ENCODE measurements at places on chromosomes 13 and 19.

GRCh38 chr19:56174550-56174949, 1.3 kb upstream of the GALP start:
- no peak for DNase-seq

DNA sequence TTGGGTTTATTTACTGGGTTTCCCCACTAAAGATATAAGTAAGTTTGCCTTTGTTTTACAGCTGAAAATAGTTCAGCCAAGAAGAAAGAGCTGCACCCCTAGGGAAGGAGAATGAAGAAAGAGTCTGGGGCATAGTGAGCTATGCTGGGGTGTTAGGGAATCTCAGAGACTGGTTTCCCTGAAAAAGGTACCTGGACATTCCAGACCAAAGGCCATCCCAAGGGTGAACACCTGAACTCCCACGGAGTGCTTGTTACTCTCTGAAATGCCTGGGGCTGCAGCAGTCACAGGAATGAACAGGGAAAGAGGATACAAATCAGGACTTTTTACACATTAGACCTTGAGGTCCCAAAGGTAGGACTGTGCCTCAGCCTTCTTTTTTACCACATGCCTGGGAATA, 337.6 kb upstream of the SLC10A2 start:
- no peak for DNase-seq

DNA sequence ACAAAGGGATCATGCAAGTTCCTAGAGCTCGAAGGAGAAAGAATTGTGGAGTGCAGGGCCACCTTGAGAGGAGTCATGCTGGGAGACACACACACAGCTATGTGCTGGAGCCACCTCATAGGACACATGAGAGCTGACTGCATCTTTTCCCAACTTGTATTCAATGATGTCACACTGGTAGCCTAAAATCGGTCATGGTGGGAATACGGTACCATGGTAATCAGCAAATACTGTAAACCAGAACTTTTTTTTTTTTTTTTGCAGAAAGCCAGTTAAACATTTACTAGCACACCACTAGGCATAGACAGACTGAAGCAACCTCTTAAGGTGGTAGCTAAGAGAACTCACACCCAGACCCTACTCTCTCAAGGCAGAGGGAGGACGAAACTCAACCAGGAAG, 47.0 kb upstream of the INTS6 start:
- no peak for DNase-seq

DNA sequence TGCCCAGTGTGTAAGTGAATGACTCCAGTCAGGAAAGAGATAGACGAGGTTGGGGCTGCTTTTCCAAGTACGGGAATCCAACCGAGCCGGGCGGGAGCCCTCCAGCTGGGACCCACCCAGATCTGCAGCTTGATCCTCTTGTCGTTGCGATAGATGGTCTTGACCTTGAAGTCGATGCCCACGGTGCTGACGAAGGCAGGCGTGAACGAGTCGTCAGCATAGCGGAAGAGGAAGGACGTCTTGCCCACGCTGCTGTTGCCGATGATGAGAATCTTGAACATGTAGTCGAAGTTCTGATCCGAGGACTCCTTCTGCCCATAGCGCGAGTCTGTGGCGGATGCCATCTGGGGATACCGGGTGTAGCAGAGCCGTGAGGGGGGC, 1.5 kb downstream of the RAB3A start:
- DNase-seq, result no peak

- DNase-seq, result no peak
Measured at GRCh38 chr13:99264051-99264450, 5.9 kb upstream of the GPR18 start.

DNA sequence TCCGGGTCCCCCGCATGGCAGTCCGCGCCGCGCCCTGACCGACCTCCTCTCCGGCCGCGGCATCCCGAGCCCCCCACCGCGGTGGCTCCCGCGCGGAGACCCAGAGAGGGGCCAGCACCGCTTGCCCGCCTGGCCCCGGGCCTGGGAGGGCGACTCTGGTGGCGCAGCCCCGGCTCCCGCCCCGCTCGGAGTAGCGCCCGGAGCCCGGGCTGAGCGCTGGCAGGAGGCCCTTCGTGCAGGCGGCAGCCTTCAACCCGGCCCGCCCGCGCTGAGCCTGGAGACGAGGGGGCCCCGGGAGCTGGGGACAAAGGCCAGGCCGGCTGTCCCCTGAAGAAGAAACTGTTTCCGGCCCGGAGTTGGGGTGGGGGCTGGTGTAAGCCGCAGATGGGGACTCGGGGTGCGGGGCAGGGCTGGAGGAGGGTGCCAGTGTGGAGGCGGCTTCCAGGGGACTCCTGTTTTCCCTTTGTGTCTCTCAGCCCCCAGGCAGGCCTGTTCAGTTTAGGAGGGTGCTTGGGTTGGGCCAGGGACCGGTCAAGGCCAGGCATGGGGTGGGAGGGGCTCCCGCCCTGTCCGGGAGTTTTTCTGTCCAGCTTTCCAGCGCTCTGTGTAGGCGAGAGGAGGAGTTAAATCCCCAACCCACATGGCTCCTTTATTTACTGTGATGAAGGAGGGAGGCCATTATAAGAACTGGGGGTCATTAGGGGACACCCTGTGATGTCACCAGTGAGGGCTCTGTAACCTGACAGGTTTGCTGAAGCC, 935 bp downstream of the LRP3 start:
- no peak for DNase-seq

DNA sequence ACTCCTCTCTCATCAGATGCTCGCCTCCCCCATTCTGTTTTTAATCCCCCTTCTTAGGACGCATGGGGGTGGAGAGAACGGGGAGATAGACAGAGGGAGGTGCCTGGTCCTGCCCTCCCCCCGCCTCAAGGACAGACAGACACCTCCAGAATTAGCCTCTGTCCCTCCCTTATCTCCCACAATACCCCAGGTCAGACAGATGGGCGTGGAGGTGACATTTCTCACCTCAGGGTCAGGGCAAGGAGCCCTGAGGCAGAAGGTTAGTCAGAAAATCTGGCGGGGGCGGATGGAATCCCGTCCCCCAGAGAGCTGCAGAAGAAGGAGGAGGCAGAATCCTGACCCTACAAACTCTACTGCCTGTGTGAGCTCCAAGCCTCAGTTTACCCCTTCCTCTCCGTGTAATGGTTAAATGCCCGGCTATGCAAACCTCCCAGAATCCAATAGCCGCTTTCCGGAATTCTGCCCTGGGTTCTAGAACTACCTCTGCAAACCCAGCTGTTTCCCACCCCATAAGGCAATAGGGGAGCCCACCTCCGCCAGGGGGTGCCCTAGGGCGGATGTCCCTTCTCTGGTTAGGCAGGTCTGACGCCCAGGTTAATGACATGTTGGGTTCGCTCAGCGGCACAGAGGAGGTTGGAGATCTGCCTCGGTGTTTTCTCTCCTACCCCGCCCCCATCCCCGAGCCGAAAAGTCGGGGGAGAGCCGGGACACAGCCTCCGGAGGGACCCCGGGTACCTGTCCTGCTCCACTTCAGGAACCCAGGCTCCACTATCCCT, 900 bp downstream of the PPP1R13L start:
- no peak for DNase-seq

- DNase-seq, result no peak
Measured at GRCh38 chr13:58298556-58299135, 667.1 kb downstream of the PCDH17 start.

GRCh38 chr19:51365211-51365964, 800 bp downstream of the ETFB start:
- DNase-seq, result peak; percentile 63

GRCh38 chr19:48841571-48841970, 5.3 kb upstream of the HSD17B14 start:
- no peak for DNase-seq

- no peak for DNase-seq
Measured at GRCh38 chr13:110630566-110631119, 15.3 kb downstream of the NAXD start.

DNA sequence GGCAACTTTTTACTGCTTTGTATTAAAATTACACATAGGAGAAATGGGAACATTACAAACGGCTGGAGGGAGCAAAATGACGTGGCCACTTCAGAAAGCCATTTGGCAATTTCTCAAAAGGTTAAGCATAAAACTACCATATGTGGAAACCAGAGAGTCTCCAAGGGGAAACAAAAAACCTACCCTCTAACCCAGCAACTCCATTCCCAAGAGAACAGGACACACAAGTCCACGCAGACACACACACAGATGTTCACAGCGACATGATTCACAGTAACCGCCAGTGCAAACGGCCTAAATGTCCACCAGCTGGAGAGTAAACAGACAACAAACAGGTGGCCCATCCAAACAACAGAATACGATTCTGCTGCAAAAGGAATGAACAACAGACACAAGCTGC, 37.2 kb downstream of the STK24 start:
- DNase-seq, result no peak

- no peak for DNase-seq
Measured at GRCh38 chr19:45526143-45526542, 18.9 kb downstream of the VASP start.

GRCh38 chr13:87792878-87793277, 121.7 kb downstream of the SLITRK5 start:
- no peak for DNase-seq

- peak; percentile 37 for DNase-seq
Measured at GRCh38 chr19:1133471-1133929, 29.7 kb downstream of the GPX4 start.

DNA sequence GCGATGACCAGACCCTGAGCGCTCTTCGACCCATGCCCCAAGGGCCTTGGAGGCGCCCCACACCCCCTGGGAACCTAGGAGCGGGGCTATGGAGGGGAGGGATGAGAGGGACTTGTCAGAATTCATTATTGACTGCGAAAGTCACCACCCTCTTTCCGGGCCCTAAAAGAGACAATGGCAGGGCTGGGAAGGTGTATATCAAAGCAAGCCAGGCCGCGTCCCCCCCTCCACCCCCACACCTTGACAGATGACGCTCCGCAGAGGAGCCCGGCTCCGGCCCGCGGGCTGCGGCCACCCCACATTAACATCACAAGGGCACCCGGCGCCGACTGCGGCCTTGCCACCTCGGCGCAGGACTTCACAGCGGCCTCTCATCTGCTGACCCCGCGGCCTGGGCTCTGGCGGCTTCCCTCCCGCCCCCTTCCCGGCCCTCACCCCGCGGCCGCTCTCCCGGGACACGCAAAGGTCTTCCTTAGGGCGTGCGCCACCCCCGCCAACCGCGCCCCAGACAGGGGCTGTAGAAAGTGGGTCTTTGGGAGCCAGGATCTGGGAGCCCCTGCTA, 2.4 kb downstream of the CDX2 start:
- no peak for DNase-seq

DNA sequence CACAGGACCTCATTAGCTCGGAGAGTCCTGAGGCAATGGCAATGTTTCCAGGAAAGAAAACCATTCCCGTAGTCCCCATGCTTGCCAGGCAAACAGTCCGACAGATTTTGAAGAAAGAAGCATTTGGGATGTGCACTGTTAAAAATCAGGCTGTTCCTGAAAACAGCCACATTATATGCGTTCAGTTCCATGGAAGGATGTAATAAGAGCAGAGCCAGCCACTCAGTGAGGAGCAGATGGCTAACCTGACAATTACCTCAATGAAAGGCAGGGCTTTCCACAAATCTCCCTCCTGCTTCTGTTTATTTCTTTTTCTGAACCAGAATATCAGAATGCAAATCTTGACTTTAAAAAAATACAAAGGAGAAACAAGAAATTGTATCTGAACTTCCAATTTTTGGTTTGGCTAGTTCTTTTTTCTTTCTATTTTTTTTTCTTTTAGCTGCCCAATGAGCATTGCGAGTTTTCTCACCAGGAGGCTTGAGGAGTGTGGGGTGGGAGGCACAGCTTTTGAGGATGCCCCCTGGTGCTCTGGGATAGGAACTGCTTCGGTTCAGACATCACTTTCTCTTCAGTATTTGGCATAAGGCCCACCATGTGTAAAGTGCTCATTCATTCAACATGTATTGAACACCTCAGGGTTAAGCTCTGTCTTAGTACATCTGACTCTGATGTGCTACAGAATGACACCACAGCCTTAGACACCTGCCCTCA, 124.2 kb downstream of the TBC1D4 start:
- no peak for DNase-seq

DNA sequence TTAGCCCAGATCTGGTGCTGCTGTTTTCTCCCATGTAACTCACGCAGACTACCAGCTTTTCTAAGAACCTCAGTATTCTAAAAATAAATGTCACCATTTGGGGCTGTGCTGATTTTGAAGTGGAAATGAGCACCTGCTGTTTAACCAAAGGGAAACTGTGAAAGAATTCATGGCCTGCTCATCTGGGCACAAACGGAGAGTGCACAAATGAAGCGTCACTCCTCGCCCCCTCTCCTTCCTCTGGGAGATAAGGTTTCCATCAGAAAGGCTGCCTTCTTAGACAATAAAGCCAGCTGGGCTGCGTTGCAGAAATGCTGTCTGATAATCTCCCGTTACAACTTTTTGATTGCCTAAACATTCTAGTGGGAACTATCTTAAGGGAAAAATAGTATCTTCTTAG, 73.7 kb upstream of the SLC15A1 start:
- peak; percentile 28 for DNase-seq

DNA sequence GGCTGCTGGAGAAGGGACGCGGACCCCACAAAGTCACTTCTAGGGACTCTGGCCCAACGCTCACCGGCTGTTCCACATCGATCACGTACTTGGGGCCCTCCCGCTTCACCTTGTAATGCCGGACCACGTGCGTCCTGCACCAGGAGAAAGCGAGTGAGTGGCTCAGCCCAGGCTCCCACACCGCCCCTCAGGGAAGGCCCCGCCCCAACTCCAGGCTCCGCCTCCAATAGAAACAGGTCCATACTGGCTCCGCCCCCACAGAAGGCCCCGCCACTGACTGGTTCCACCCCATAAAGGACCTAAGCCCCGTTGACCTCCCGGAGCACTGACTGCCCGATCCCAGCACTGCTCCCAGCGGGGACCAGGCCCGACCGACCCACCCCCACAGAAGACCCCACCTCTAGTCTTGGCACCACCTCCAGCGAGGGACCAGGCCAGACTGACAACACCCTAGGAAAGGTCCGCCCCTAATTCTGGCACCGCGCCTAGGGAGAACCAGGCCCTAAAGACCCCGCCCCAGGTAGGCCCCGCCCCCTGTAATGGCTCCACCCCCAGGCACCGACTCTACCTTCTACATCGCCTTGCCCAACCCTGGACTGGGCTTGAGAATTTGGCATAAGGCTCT, 11.3 kb downstream of the STAP2 start:
- DNase-seq, result peak; percentile 49

- DNase-seq, result no peak
Measured at GRCh38 chr19:51093510-51094345, 11.0 kb upstream of the KLK14 start.

DNA sequence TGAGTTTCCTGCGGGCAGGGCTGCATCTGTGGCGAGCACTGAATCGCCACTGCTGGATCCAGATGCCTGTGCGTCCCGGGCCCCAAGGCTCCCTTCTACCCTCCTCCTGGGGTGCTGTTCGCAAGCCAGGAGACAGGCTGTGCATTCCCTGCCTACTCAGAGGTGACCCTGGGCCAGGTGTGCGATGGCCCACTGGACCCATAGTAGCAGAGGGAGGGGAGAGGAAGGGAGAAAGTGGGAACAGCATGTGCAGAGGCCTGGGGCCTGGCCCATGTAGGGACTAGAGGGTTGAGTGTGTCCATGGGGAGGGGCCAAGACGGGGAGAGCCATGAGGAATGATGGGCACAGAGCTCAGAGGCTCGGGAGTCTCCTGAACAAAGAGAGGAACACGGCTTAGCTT, 27.3 kb downstream of the CARM1 start:
- DNase-seq, result no peak

- DNase-seq, result no peak
Measured at GRCh38 chr13:24627090-24627714, 53.0 kb upstream of the ATP12A start.

GRCh38 chr13:19781526-19781925, 1.2 kb downstream of the PSPC1 start:
- no peak for DNase-seq
